A549 treated with DMSO at 1 μM for 4 hours (cell line): ENCODE measurements at places on chromosomes 5 and 9. TPM values are rescaled to one million over a fixed set of nuclear protein-coding genes. Genes with fewer than 3 reads are reported as not detected.

The LCP2 gene
- total RNA-seq: not detected in 5 replicates

The GPR150 gene
- 0.08 to 0.14 TPM (median 0.14 TPM) in 4 of 5 replicates, not detected in the other for total RNA-seq

The DNLZ gene
- 19.0 to 36.9 TPM (median 31.0 TPM) in 5 replicates for total RNA-seq

The PNPLA7 gene
- total RNA-seq: 0.63 to 1.2 TPM (median 0.83 TPM) in 5 replicates

The UGT3A1 gene
- not detected in 5 replicates for total RNA-seq

The FNIP1 gene
- 11.7 to 15.0 TPM (median 14.2 TPM) in 5 replicates for total RNA-seq

The PCDHGA7 gene
- 0.84 to 1.3 TPM (median 1.1 TPM) in 5 replicates for total RNA-seq

The WWC1 gene
- total RNA-seq: 77.3 to 112 TPM (median 95.8 TPM) in 5 replicates

The FOXD4L3 gene
- total RNA-seq: 0.08 to 0.18 TPM (median 0.08 TPM) in 3 of 5 replicates, not detected in the others

The FIBCD1 gene
- total RNA-seq: 7.5 to 14.4 TPM (median 11.3 TPM) in 5 replicates

The NEURL1B gene
- total RNA-seq: 2.2 to 3.4 TPM (median 2.8 TPM) in 5 replicates

The SOHLH1 gene
- total RNA-seq: not detected in 5 replicates

The ADAMTS2 gene
- 0.07 to 0.18 TPM (median 0.11 TPM) in 5 replicates for total RNA-seq

The GRK6 gene
- total RNA-seq: 22.2 to 29.4 TPM (median 24.8 TPM) in 5 replicates

The KCNIP1 gene
- total RNA-seq: not detected in 5 replicates

The FBXO10 gene
- 5.7 to 8.4 TPM (median 7.2 TPM) in 5 replicates for total RNA-seq

The ARHGEF39 gene
- total RNA-seq: 11.9 to 21.4 TPM (median 19.4 TPM) in 5 replicates

The PRDM9 gene
- total RNA-seq: not detected in 5 replicates

The EIF4E1B gene
- not detected in 5 replicates for total RNA-seq

The GAPT gene
- not detected in 5 replicates for total RNA-seq

The TMEM141 gene
- 64.9 to 72.6 TPM (median 70.3 TPM) in 5 replicates for total RNA-seq

The PCSK5 gene
- 0.89 to 1.5 TPM (median 1.0 TPM) in 5 replicates for total RNA-seq

The LCN12 gene
- total RNA-seq: 0.95 to 1.9 TPM (median 1.4 TPM) in 5 replicates

The RLN2 gene
- 0.19 to 0.47 TPM (median 0.24 TPM) in 4 of 5 replicates, not detected in the other for total RNA-seq
